ENCODE measurements at places on chromosomes 11 and 22.

- no peak for DNase-seq
Measured at GRCh38 chr22:49367041-49367697, 460.5 kb downstream of the BRD1 start.

- DNase-seq: no peak
Measured at GRCh38 chr11:131370090-131370751, at the start of gene NTM. Gene NTM (plus strand): TSS chr11:131370615.

DNA sequence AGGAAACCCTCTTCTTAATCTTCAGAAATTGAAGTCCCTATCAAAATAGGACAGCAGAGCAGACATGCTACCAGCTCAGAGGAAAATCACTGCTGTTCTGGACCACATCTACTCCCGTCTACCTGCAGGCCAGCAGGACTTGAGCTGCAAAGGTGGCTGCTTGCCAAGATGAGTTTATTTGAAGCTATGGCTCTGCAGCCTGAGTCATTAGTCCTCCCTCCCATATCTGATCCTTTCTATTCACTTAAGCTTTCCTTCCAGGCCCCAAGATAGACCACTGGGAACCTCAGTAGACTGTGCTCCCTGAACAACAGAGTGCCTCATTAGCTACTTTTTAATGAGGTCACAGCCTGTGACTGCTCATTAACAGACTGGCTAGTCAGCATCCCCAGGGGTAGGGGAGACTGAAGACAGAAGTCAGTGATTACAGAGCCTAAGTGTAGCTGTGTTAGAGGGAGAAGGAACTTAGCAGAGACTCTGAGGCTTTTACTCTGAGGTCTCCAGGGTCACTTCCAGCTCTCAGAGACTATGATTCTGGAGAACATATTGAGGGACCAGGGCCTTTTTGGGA is 6.8 kb upstream of the OR10A2 start:
- DNase-seq: no peak

DNA sequence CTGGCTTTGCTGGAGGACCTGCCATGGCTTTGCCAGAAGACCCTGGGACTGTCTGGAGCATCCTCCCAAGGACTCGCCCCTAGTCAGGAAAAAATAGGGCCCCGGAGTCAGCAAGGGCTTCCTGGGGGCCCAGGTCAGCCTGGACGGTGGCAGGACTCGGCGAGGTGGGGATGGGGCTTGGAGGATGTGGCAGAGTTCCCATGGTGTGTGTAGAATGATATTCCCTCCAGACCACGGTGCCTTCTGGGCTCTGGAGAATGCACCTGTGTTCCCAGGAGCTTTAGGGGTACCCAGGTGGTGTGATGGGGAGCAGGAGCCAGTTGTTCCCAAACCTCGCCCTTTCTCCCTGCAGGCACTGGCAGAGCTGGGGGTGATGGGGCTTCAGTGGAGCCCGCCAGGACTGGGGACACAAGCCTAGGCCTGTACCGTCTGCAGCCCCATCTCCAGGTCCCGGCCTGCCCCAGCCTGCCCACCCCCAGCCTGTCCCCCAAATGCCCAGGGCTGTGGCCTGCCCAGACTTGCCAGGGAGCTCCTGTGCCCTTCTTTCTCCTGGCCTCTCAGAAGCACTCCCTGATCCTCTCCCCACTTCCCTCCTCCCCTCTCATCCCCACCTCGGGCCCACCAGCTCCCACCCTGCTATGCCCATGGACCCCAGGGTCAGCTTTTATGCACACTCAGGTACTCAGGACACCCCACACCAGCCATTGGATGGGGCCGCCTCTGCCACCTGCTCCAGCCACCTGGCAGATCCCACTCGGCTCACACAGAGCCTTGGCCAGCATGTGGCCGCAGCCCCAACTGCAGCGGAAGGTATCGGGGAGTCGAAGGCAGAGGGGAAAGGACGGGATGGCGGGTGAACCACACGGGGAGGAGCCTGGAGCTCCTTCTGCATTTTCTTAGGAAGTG is 82.1 kb downstream of the CDKN1C start:
- no peak for DNase-seq

DNA sequence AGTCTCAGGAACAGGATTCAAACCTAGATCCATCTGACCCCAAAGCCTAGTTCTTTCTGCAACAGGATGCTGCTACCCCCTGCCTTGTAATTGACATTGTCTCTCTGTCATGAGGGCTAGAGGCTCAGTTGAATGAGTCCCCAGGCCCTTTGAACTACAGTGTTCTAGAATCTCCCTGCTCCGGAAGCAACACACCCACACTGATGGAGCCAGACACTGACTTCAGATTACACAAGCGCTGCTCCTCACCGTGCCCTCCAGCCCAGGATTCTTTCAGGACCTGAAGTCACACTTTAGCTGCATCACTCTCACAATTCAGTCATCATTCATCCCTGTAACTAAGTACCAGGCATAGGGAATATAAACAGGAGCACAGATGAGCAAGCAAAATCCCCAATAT is 69.6 kb downstream of the RAB30 start:
- no peak for DNase-seq

DNA sequence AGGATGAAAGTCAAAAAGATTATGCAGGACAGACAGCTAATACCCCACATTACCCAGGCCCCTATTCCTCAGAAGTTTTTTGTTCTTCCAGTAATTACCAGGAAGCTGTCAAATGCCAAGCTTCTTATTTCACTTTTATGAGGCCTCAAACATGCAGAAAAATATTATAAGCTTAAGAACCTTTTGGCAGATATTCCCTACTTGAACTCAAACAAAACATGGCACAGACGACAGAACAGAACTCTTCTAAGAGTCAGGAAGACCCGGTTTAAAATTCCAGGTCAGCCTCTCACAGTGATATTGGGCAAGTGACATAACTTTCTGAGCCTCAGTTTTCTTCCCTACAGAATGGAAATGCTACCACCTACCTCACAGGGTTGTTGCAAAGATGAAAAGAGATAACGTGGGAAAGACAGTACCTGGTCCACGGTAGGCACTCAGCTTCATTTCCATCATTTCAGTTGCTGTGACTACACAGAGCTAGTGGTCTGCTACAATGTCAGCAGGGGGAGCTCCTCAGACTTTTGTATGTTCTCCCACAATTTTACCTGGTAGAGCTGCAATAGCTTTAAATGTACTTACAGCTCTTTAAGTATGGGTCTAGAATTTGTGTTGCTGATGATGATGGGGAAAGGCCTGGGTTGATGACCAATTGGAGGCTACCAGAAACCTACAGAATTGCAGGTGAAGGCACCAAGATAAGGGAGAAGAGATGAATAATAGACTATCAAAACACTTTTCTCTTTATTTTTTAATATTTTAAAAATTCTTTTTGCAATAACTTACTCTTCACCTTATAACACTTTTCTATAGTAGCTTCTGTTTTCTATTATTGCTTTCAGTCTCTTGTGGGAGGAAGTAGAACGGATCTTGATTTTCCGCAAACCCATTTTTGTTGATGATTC is 98.3 kb upstream of the CHRM4 start:
- DNase-seq: peak; percentile 12

- DNase-seq: no peak
Measured at GRCh38 chr11:92697461-92698312, 271.8 kb upstream of the MTNR1B start.

- no peak for DNase-seq
Measured at GRCh38 chr11:62306227-62306626, 7.4 kb upstream of the SCGB1D4 start.

GRCh38 chr11:3840004-3840869 is 522 bp downstream of the RHOG start:
- no peak for DNase-seq

DNA sequence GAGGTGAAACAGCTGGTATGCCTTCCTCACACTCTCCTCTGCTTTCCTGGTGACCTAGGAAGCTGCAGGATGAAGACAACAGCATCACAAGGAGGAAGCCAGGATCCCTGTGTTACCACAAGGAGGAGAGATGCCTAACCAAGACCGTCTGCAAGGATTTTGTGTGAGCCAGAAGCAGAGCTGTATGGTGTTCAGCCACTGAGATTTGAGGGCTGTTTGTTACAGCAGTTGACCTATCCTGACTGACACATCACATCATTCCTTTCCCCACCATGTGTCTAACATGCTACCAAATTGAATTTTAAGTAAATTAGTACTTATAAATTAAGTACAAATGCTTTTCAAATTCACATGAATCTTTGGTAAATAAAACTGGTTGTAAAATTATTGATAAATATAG is 8.9 kb upstream of the CHKA start:
- DNase-seq: no peak

GRCh38 chr22:48753752-48754517 is 1073.7 kb downstream of the BRD1 start:
- no peak for DNase-seq

GRCh38 chr22:35506259-35506570 is 34.4 kb upstream of the RASD2 start:
- DNase-seq: no peak

DNA sequence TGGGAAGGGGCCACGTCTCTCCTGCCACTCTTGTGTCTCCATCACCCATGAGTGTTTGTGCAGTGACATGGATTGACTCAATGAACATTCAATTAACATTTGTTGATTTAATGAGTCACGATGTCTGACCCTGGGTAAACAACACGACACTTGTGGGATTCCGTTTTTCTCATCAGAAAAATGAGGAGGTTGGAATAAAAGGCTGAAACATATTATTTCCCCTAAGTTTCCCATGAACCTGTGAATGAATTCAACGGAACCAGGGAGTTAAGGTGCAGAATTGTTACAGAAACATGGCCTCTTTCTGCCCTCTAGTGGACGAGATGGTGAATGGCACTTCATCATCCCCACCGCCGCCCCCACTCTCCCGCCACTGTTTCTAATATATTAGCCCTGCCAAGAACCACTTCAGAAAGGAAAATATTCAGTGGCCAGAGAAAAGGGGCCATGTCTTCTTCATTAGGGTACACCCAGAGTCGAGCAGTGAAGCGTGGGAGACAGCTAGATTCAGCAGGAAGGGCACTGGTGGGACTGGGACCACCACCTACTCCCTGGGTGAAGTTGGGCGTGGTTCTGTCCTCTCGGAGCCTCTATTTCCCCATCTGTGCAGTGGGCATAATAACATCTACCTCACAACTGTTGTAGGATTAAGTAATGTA is 46.3 kb upstream of the SYT13 start:
- no peak for DNase-seq

- no peak for DNase-seq
Measured at GRCh38 chr11:27100534-27100933, 59.9 kb downstream of the BBOX1 start.

DNA sequence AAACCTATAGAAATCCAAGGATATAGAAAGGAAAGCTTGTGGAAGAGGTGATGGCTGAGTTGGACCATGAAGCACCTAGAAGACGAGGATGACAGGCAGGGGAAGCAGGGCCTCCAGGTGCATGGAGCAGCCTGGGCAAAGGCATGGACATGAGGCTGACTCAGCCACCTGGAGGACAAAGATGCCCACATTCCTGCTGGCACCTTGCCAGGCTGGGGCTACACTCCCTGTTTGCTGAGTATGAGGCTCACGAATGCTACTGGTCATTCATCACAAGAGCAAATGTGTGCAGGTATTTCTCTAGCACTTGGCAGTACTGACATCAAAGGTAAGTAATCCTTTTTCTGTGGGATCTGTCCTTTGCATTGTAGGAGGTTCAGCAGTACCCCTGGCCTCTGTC is 7.1 kb upstream of the SCGB2A1 start:
- no peak for DNase-seq

GRCh38 chr11:12222055-12222792 is 111.8 kb downstream of the MICAL2 start:
- DNase-seq: no peak

GRCh38 chr22:47230741-47231140 is 468.3 kb downstream of the TBC1D22A start:
- no peak for DNase-seq

- DNase-seq: no peak
Measured at GRCh38 chr11:1988667-1989317, 8.8 kb downstream of the H19 start.

- DNase-seq: no peak
Measured at GRCh38 chr22:19868333-19868732, 13.7 kb upstream of the GNB1L start.

DNA sequence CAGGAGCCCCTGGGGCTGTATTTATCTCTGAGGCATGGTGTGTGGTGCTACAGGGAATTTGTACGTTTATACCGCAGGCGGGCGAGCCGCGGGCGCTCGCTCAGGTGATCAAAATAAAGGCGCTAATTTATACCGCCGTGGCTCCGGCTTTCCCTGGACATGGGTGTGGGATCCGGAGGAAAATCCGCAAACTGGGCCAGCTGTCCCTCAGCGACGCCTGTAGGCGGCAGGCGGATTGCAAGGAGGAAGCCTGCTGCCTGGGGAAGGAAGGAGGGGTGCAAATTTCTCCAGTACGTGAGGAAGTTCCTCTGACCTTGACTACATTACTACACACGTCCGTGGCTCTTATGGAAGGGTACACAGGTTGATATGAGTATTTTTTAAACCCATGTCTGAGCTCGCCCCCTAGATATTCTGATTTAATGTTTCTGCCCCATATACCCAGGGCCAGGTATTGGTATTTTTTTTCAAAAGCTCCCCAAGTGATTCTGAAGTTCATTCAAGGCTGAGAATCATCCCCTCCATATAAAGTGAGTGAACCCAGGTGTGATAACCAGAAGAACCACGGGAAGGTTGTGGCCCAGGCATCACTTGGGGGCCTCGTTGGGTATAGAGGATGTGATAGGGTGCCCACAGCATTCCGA is 2.8 kb downstream of the MYOD1 start:
- DNase-seq: no peak

DNA sequence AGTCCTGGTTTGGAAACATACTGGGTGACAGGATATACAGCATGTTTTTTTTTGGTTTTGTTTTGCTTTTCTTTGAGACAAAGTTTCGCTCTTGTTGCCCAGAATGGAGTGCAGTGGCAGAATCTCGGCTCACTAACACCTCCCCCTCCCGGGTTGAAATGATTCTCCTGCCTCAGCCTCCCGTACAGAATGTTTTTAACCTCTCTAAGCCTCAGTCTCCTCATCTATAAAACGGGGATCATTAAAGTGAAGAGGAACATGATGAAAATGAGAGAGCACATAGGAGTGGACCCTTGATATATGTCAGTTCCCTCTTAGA is 28.1 kb upstream of the SCARF2 start:
- DNase-seq: no peak

GRCh38 chr11:2924381-2924780 is 4.8 kb downstream of the PHLDA2 start:
- no peak for DNase-seq

DNA sequence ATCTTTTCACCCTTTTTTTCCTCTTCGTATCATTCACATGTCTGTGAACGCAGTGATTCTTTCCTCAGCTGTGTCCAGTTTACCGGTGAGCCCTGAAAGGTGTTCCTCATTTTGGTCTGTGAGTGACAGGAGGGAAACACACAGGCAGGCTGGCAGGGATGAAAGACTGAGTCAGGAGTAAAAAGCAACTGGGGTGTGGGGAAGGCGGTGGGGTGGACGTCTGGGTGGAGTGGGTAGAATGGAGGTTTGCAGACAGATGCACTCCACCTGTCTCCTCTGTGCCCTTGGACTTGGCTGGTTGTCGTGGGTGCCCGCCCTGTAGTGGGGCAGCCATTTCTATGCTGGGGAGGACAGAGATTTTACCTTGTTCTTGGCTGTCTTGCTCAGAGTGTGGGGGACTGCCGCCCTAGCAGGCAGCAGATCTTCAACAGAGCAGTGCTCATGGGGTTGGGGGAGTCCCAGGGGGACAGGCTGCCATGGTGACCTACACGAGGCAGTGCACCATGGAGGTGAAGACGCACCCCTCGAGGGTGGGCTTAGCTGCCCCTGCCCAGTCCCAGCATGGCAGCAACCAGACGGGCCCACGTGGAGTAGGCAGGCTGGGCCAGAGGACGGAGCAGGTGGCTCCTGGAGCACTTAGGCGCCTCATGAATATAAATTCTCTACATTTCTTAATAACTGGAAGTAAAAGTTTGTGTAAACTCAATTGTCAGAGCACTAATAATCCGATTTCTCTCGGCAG is 603.7 kb downstream of the TBC1D22A start:
- DNase-seq: no peak

- no peak for DNase-seq
Measured at GRCh38 chr11:124050748-124051147, 9.6 kb upstream of the OR10G7 start.

All from stimulated activated CD8-positive, alpha-beta memory T cell treated with anti-CD3 and anti-CD28 coated beads, Interleukin-12 subunit alpha, Interleukin-12 subunit beta, amount 100 ng/mL, for 1 hour (primary cell).